ENCODE measurements at places on chromosomes 7 and 10.

- DNase-seq: no peak
Observed at GRCh38 chr7:36281945-36282717, 107.5 kb upstream of the ANLN start.

DNA sequence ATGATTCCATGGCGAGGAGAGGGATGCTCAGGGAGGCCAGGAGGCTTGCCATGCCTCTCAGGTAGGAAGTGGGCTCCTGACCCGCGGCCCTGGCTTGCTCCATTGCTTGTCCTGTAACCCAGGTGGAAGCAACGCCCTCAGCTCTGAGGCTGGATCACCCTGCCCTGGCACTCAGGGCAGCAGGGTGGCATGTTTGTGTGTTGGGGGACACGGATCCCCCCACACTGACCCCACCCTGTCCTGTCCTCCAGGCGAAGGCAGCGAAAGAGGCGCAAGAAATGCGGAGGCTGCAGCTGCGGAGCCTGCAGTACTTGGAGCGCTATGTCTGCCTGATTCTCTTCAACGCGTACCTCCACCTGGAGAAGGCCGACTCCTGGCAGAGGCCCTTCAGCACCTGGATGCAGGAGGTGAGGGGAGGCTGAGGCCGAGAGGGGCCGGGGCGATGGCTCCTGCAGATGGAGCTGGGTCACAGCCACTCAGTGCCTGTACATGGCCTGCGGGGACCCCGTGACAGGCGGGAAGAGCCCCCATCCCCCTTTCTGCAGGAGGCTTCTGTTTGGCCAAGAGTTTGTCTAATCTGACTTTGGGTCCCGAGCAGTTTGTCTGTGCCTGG, 38.3 kb downstream of the PRF1 start:
- DNase-seq: no peak

GRCh38 chr10:89303161-89303560, 1.3 kb downstream of the IFIT2 start:
- no peak for DNase-seq

- DNase-seq: peak; percentile 17
Observed at GRCh38 chr10:103481974-103482531, 3.0 kb upstream of the CALHM3 start.

DNA sequence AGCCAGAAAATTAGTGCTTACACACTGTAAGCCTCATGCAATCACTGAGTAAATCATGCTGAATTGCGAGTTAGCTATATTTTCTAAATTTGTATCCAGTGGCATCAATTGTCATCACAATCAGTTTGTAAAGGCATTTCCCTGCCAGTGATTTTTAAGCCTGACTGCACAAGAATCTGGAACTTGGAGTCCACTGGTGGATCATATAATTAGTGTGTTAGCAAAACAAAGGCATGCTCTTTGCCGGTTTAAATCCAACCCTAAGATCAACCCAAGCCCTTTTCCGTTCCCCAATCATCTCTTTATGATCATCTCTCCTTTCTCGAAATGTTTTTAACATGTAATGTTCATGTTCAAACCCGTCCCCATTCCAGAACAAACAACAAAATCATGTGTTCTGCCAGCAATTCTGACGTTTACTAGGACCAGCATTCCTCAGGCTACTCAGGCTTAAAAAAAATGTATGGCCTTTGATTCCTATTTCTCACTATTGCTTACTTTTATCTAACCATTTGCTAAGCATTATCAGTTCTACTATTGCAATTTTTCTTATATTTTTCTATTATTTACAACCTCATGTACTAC, 649.2 kb downstream of the SORCS1 start:
- no peak for DNase-seq

Data from SIG-M5 (cell line).